Iris pigment epithelial cell (primary cell): ENCODE measurements at places on chromosomes 13 and 19.

- peak; percentile 14 for DNase-seq
Measured at GRCh38 chr19:46571495-46571894, 29.6 kb upstream of the CALM3 start.

DNA sequence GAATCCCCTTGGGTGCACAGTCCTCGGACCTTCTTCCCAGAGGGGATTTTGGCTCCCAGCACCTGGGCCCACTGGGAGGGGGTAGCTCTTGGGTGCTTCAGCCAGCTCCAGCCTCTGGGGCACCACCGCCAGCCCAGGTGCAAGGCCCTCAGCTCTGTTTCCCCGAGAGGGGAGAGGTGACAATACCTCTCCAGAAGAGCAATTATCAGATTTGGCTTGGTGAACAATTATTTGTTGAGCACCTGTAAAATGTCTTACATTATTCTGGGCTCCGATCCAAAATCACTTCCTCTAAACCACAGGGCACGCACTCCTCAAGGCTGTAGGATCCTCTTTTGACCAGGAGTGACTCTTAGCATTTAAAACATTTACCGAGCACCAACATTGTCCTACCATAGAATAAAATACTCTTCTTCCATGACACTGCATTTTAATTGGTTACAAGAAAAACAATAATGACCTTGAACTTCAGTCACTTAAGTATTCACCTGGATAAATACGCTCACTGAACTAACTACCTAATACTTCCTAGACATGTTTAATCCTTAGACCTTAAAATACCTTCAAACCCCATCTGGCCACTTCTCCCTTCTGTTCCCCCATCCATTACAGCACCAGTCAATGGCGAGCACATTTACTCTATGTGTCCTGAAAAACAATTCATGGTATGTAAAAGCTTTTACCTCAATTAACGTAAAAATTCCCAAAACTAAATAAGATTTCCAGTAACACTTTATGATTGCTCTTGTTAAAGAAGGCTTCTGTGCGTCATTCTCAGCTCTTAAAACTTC, 54.8 kb downstream of the ABCC4 start:
- DNase-seq, result no peak

- peak; percentile 38 for DNase-seq
Measured at GRCh38 chr13:96636001-96636709, 358.1 kb downstream of the OXGR1 start.

- peak; percentile 33 for DNase-seq
Measured at GRCh38 chr13:95201814-95202651, 99.2 kb downstream of the ABCC4 start.

DNA sequence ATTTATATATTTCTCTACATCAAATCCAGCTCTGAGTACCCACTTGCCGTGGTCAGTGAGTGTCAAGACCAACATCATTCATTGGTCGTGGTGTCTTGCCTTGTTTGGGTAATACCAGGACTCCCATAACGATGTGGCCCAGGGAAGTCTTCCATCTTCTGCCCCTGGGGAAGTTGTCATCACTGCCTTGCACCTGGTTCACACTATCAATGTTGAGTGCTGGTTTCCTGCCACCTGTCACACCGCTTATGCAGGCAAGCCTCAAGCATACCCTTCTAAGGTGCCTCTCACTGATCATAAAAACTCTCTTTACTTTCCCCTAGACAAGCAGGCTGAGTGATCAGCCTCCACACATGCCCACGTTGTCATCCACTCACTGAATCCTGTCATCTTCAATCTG, 382.4 kb downstream of the KCTD12 start:
- DNase-seq, result no peak

- DNase-seq, result no peak
Measured at GRCh38 chr19:7701654-7702457, at the start of gene FCER2. FCER2 (minus strand) TSS chr19:7702131; CDS start chr19:7699760, 2,371 bp downstream.

DNA sequence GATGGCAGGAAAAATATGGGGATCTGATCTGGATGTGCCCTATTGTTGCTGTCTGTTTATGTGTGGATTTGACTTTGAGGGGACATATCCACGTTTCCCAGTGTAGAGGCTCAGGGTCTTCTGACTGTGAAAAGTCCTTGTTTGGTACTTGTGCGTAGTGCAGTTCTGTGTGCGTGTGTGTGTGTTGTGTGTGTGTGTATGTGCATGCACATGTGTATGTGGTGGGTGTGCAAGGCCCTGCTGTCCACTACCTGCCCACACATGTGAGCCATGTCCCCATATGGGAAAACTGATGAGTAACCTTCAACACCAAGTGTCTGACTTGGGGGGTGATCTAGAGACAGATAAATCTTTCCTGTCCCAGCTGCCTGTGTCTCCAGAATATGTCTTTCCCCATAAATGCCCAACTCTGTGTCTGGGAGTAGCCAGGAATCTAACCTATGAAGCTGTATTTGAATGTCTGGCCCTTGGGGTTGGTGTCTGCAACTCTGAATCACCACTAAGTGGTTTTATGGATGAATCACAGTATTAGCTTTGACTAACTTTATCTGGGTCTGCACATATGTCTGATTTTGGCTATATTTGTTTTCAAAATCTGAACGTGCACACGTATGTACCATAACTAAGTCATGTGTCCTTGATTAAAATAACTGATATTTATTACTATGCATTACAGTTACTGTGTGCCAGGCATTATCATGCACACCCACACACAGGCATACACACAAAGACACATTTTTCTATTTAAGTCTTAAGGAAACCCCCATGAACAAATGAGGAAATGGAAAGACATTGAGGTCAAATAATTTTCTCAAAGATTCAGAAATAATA, 17.4 kb downstream of the KLK2 start:
- DNase-seq, result peak; percentile 60

GRCh38 chr13:93147946-93148345, 78.7 kb upstream of the GPC6 start:
- no peak for DNase-seq

DNA sequence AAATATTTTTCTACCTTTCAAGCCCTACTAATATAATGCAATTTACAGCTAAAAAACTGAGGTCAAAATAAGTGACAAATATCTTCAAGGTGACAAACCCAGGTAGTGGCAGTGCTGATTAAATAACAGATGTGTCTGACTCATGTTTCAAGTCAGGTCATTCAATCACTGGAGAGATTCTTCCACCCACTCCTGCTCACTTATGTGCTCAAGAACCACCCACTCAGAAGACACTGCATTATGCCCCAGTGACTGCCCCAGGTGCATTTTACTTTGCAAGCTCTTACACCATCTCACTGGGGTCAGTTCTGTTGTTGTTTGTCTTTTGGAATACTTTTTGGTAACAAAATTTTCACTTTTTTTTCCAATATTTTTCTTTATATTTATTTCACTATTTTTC, 2.2 kb downstream of the ZNF100 start:
- DNase-seq, result peak; percentile 26

GRCh38 chr13:76385586-76385985, 500.6 kb downstream of the KCTD12 start:
- peak; percentile 26 for DNase-seq

DNA sequence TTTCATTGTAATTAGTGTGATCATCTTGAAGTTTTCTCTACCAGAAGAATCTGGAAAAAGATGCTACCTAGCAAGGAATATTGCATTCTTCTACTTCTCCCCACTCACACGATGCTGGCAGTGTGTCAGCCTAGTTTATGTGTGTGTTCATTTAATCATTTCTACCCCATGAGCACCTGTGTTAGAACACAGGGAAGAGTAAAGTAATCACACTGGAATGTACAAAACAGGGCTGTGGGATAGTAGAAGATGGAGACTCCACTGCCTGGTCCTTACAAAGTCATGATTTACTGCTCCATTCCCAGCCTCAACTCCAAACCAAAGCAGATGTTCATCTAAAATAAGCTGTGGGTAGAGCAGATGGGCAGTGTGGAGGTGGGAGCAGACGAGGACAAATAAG, 47.7 kb upstream of the RGCC start:
- no peak for DNase-seq

DNA sequence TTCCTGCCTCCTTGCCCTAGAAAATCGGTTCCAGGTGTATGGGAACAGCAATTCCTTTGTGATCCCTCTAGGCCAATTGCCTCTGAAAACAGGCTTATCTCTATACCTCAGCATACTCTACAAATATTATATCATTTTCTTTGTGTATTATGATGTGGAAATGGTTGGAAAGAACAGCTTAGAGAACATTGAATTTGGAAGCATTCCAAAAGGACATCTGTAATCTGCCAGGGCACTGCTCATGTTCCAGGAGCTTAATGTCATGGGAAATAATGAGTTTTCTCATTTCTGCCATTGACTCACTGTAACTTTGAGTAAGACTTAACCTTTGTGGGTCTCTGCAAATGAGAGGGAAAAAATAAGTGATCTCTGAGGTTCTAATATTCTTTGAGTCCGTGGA, 147.3 kb downstream of the UFM1 start:
- DNase-seq, result no peak

- DNase-seq, result no peak
Measured at GRCh38 chr19:35703343-35703742, 1.0 kb upstream of the ZBTB32 start.

DNA sequence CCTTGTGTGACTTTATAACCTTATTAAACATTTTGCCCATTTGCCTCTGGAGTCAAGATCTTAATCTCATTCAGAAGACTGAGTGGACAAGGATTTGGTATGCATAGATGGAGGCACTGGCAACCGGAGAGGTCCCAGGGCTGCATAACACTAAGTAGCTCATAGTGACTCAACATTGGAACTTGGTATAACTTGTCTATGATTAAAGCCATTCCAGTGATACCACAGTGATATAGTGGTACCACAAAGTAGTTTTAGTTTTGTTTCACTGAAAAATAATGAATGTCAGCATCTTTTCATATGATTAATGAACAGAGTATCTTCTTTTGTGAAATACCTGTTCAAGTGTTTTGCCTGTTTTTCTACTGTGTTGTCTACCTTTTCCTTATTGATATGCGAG, 26.4 kb downstream of the CDK8 start:
- peak; percentile 75 for DNase-seq

DNA sequence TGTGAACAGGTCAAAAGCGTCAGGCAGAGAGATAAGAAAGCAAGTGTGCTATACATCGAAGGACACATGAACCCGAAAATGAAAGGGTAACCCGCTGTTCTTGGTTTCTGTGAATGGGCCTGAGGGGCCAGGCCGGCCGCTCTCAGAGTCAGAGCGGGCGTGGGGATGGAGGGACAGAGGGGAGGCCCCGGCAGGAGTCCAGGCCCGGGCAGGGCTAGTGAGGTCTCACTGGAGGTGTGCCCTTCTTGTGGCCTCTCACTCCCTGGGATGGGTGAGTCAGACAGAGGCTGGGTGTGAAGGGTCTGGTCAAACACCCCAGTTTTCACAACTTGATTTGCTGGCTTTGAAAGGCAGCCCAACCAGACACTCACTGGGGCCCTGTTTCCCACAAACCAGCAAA, 17.4 kb upstream of the NDUFS7 start:
- DNase-seq, result no peak

GRCh38 chr19:47321630-47322029, 10.3 kb upstream of the C5AR2 start:
- DNase-seq, result no peak

DNA sequence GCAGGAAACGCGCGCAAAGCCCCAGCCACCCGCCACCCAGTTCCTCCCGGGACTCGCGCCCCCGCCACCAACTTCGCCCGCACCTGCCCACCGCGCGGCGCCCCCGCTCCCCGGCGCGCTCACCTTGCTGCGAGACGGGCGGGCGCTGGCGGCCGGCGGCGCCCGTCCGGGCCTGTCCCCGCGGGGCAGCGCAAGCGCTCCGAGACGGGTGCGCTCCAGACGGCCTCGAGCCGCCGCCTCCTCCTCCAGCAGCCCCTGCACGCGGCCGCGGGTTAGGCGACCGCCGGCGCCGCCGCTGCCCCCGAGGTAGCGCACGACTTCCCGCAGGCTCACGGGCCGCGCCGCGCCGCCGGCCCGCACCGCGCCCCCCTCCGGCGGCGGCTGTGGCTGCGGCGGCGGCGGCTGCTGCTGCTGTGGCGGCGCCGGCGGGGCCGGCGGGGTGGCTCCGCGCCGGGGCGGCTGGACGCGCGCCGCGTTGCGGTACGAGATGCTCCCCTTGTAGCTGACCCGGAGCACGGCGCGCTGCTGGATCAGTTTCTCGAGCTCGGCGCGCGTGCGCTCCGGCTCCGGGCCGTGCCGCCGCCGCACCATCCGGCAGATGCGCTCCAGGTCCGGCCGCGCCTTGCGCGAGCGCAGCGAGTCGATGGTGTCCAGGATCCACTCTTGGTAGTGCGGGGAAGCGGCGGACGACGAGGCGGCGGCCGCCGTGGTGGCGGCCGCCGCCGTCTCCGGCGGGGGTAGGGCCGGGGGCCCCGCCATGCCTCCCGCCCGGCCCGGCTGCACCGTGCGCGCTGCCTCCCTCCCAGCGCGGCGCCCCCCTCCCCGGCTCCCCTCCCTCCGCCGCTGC, 666 bp downstream of the SAMD1 start:
- peak; percentile 86 for DNase-seq

DNA sequence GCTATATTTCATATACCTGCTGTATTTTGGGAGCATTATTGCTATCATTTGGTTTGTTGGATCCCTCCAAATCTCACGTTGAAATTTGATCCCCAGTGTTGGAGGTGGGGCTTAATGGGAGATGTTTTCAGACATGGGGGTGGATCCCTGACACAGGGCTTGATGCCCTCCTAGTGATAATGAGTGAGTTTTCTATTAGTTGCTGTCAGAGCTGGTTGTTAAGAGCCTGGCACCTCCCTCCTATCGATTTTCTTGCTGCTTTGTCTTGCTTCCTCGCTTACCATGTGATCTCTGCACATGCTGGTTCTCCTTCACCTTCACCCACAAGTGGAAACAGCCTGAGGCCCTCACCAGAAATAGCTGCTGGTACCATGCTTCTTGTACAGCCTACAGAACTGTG, 259.9 kb upstream of the STARD13 start:
- no peak for DNase-seq

DNA sequence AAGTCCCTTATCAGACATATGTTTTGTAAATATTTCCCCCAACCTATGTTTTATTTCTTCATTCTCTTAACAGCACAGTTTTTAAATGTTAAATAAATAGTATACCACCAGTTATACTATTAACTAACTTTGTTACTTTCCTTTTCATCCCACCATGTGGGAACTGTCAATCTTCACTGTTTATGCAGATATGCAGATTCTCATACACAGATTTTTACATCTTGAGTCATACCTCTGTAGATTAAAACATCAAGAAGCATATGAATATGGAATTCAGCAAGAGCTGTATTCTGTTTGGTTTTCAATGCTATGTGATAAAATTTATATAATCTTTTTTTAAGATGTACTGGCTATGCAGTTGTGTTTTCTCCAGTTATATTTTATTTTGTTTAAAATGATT, 566.3 kb downstream of the LIG4 start:
- DNase-seq, result peak; percentile 56

DNA sequence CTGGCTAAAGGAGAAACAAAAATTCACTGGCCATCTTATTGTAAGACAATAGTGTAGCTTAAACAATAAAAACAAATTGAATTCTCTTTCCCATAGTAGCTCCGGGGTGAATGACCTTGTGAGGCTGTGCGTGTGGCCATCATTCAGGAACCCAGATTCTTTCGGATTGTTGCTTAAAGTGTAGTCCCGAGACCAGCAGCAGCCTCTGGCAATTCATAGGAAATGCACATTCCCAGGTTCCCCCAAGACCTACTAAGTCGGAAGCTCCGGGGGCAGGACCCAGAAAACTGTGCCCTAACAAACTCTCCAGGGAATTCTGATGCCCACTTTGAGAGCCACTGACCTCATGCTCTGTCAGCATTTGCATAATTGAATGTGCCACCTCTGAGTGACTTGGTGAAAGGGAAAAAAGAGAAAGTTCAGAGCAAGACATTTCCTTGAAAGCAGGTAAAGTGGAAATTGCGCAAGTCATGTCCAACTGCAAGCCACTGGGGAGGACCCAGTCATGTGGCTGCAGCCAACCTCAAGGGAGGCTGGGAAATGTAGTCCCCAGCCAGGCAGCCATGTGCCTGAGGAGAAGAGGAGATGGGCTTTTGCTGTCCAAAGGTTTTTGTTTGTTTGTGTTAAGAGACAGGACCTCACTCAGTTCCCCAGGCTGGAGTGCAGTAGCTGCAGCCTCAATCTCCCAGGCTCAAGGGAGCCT, 50.7 kb upstream of the PNMA8B start:
- peak; percentile 61 for DNase-seq
